ENCODE measurements at places on chromosomes 7 and 10. TPM values are rescaled to one million over a fixed set of nuclear protein-coding genes. Genes with fewer than 3 reads are reported as not detected.
A peak's percentile ranks its signal among the peaks of the same experiment; 100 is the strongest.

DNA sequence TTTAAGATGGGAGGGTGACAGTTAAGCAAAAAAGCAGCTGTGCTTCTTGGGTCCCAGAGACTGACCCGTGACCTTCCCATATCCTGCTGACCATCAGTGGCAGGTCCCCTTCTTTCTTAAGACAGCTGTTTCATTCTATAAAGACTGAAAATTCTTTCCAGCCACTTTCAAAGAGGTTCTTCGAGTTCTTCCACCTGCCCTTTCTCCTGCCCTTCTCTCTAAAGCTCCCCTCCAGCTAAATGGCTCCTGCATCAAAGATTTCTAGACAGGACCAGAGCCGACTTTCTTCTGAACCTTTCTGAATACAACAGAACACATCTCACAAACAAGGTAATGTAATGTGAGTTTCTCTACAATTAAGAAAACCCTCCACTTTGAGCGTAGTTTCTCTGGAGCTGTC lies 180.8 kb downstream of the SFMBT2 start:
- no peak for DNase-seq

- DNase-seq, result peak; percentile 85
Observed at GRCh38 chr10:31620226-31621151, 301.5 kb downstream of the ZEB1 start.

DNA sequence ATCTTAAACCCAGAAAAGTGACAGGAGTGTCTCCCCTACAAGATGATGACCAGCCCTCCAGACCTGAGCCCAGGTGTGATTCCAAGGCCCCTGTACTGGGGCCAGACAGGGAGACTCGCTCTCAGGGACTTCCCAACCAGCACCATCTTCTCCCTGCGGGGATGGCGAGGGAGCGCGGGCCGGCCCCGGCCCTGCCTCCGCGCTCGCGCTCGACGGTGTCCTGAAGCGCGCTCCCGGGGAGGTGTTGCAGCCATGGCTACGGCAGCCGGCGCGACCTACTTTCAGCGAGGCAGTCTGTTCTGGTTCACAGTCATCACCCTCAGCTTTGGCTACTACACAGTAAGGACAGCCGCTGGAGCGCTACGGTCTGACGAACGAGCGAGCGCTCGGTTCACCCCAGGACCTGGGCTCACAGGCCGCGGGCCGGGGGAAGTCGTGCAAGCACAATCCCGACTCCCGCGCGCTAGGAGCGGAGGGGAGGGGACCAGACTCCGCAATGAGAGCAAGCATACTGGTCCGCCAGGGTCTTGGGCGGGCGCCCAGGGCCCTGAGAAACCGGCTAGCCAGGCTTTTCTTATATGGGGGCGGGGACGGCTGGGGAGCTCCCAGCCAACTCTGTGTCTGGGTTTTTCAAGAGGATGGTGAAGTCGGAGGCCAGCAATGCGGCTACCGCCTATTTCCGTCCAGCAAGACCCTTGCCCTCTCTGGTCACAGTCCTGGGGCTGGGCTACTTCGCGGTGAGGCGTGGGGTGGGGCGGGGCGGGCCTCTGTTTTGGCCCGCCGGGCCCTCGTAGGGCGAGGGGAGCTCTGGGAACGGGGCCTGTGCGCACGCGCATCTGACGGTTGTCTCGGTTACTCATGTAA lies at the start of gene TMEM254:
Gene TMEM254 (plus strand): TSS at position 218 of the 864 bp plus-strand sequence. CDS start 35 bp downstream, at position 253.
- DNase-seq, result peak; percentile 95

- DNase-seq, result no peak
Observed at GRCh38 chr7:3120513-3120912, 76.8 kb upstream of the CARD11 start.

DNA sequence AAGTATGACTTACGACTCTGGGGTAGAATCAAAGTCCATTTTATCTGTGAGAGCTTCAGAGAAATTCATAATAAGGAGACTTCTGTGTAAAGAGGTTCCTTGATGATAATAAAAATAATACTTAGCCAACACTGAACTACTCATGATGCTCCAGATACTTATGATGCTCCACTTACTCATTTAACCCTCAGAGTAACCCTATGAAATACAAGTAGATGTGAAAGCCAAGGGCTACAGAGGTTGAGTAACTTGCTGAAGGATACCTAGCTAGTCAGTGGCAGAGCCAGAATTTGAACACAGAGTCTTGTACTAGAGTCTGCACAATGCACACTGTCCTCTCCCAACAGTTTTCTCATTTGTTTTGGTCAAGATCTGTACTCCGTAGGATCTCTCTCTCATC lies 89.5 kb downstream of the HECW1 start:
- DNase-seq, result no peak

DNA sequence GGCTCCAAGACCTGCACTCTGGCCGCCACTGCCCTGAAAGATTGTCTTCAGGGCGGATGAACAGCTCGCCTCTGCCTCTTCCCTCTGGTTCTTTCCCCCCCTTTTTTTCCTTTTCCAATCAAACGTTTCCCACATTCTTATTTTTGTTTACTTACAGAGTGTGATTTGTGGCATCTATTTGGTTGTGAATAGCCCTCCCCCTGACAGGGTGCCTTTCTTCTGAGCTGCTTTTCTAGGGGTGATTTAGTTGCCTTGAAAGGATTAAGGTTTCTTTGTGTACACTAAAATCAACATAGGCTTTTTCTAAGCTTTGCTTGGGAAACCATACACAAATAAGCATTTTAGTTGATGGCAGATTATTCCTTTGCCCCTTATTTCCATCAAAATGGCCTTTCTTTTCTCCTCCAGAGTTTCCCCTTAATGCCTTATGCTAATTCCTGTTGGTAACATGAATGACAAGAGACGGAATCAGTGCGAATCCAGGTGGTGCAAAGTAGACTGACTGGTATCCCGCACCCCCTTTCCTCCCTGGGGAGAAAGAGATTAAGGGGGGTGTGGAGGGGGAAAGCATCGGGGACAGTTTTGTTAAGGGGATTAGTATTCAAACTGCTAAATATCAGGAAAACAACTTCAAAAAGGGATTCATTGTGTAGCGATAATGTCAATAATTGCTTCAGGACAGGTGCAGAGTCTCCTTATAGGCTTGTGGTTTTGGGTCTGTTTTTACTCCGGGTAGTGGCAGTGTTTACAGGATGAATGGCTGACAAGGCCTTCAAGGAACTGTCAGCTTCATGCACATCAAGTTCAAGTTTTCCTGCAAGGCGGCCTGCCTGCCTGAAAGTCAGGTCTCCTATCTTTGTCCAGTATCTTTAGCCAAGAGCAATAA lies 431.6 kb upstream of the GALNT17 start:
- DNase-seq, result no peak

- no peak for DNase-seq
Observed at GRCh38 chr10:69048103-69048502, 39.8 kb upstream of the SRGN start.

GRCh38 chr7:85156661-85157208 lies 30.1 kb downstream of the SEMA3D start:
- DNase-seq, result no peak

DNA sequence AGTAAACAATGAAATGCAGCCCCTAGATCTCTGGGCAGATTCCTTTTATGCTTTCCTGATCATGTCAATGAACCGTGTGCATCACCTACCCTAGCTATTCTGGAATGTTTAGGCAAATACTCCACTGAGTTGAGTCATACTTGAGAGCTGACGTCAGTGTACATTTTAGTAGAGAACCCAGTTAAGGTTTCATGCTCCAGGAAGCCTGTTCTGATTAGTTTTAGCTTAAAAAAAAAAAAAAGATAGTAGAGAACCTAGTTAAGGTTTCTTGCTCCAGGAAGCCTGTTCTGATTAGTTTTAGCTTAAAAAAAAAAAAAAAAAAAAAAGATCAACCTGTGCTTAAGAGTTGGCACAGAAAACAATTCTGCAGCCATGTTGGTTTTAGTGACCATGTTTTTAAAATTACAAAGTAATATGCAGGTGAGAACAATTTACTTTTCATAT lies 3.7 kb upstream of the MCU start:
- no peak for DNase-seq

DNA sequence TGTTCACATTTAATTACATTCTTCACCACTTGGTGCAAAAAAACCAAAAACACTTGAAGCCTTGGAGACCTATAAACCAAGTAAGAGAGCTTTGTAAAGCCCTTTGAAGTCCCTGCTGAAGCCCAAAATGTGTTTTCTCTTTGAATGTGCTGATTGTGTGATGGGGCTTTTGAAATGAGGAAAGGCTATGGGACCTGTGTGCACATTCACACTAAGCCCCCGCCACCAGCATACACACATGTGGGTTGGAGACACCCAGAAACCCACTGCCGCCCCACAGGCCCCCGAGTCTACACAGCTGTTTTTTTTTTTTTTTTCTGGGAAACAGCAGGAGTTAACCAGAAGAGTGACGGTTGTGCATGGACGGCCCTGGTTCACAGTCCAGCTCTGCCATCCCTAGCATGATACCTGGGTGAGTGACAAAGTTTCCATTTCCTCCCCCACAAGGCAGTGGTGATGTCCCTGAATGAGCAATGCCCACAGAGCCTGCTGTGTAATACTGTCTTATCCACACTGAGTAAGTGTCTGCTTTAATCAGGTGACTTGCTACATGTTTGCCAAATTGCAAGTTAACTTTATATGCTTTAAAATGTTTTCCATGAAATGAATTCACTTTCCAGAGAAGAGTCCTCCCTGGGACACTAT lies 154.6 kb upstream of the GDF10 start:
- DNase-seq, result no peak

DNA sequence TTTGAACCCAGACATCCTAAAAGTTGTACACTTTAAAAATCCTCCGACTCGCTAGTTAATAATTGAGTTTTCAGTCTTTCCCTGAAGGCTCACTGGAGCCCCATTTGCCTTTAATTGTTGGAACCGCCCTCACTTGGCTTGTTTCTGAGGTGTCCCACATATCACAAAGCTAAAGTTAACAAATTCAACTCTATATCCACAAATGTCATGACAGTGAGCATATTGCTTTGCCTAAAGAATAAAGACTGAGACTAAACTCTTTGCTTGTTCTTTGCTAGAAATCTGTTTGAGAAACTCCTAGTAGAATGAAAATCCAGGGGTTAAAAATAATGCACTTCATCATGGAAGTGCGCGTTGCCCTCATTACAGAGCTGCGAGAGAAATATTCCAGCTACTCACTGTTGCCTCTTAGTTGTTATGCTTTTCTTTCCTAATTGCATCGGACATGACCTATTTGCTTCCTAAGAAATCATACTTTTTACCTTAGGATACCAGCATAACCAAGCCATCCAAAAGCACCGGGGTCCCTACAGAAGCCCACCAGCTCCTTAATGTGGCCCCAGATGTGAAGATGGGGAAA lies 752 bp downstream of the THSD7A start:
- DNase-seq, result peak; percentile 26

DNA sequence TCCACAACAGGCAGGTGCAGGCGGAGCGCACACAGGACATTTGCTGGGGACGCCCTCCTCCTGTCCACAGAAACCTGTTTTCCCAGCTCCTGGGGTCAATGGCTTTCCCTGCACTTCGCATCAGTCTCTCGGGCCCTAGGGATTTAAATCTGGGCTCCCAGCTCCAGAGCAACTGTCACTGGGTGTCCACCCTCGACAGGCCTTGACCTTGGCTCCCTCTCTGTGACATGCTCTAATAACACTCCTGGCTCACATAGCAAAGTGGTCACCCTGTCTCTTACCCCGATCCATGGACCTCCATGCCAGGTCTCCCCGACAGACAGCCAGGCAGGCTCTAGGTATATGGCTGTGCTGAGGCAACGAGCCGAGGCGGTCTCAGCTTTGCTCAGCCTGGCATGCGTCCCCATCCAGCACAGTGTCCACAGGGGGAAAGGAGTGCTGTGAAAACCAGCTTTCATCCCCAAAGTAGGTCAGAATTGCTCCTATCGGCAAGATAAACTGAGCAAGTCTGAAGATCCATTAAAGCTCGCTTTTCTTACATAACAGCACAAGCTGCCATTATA lies 195.6 kb downstream of the TNS3 start:
- no peak for DNase-seq

- DNase-seq, result no peak
Observed at GRCh38 chr10:108791794-108792474, 1131.4 kb downstream of the XPNPEP1 start.

DNA sequence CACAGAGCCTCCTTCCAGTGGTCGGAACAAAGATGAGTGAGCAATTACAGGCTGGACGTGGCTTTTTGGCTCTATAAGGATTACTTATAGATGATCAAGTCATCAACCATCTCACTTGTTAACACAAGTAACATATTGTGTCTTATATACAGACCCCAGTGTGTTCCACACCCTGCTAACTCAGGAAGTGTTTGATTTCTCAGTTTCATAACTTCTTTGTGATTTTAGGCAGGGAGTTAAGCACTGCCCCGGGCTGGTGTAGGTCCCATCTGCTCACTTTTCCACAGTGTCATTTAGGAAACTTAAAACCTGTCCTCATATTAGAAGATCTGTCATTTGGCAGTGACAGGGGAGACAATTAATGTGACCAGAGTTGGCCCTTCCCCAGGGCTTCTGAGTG lies 6.2 kb downstream of the FOXI2 start:
- no peak for DNase-seq

DNA sequence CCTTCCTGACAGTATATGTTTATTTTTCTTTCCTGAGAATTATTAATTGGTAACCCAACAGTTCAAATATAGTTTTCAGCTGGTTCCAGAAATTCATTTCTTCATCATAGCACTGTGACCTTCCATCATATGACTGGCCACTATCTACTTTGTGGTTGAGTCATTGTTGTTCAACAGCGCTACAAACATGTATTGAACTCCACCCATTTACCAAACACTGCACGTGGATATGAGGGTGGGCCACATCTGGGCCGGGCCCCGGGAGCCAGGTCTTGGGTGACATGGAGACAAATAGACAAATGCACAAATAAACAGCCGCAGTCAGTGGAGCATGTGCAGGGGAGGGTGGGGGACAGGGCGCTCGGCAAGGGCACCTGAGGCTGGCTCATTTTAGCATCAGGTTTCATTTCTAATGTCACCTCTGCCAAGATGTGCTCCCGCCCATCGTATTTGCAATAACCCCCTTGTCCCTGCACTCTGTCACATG lies 24.0 kb upstream of the EEPD1 start:
- no peak for DNase-seq

GRCh38 chr10:33461295-33461640 lies 126.8 kb upstream of the NRP1 start:
- DNase-seq, result no peak

DNA sequence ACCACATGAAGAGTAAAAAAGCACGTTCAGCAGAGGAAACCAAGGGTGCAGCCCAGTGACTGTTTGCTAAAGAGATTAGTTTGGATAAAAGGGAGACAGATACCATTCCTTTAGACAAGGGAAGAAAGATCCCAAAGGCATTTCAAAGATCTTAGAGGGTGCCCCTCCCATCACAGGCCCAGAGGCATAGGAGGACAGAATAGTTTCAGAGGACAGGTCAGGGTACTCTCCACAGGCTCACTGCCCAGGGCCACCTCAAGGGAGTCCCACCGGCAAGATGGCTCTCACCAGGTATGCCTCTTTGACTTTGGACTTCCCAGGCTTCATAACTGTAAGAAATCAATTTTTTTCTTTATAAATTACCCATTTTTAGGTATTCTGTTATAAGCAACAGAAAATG lies 4.7 kb upstream of the TCTN3 start:
- DNase-seq, result no peak

GRCh38 chr10:44258019-44258418 lies 126.9 kb downstream of the CXCL12 start:
- DNase-seq, result no peak

Gene SEPTIN14
- 0.19 TPM for polyA plus RNA-seq

Gene AGBL3
- 3.6 TPM for polyA plus RNA-seq

Gene SUFU
- 16.4 TPM for polyA plus RNA-seq

Gene PEX1
- 25.4 TPM for polyA plus RNA-seq

Gene BLOC1S2
- 22.0 TPM for polyA plus RNA-seq

Gene OPALIN
- not detected for polyA plus RNA-seq

Gene SPAM1
- not detected for polyA plus RNA-seq

Gene TAS2R41
- not detected for polyA plus RNA-seq

Gene ARMC3
- not detected for polyA plus RNA-seq

Gene NEBL
- 0.92 TPM for polyA plus RNA-seq

Gene GHITM
- polyA plus RNA-seq, result 103 TPM

Gene AKR1C1
- 8.4 TPM for polyA plus RNA-seq

Gene TDRD1
- polyA plus RNA-seq, result 0.13 TPM
